Suppressor macrophage treated with lipopolysaccharide for 4 hours (primary cell): ENCODE measurements at places on chromosomes 16 and 17.

GRCh38 chr17:77846531-77847085 lies 111.9 kb upstream of the TNRC6C start:
- no peak for DNase-seq

DNA sequence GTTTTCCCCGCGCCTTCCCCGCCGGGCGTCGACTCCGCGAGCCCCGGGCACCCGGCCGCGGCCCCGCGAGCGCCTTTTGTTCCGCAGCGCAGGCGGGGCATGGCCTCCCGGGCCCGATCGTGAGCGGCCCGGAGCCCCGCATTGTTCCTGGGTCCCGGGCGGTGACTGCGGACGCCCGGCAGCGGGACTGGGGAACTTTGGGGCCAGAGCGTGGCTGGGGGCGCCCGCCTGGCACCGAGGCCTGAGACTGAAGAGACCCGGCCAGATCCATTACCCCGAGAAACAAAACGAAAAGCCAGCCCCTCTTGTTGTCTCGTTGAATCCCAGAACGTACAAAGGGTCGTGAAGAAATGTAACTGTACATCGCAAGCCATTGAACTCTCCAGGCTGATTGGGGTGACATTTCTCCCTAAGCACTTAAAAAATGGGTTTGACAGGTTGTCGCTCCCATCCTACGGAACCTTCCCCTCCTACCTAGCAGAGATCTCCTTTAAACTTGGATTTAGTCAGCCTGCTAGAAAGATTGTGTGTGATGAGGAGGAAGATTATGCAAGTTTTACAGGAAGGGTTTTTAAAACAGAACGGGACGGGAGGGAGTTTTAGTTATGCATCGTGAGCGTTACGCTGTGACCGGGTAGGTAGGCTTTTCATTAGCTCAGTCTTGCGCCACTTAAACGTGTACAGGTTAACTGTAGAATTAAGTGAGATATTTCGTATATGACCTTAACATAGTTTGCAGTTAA lies 825 bp downstream of the METTL9 start:
- peak; percentile 58 for DNase-seq

DNA sequence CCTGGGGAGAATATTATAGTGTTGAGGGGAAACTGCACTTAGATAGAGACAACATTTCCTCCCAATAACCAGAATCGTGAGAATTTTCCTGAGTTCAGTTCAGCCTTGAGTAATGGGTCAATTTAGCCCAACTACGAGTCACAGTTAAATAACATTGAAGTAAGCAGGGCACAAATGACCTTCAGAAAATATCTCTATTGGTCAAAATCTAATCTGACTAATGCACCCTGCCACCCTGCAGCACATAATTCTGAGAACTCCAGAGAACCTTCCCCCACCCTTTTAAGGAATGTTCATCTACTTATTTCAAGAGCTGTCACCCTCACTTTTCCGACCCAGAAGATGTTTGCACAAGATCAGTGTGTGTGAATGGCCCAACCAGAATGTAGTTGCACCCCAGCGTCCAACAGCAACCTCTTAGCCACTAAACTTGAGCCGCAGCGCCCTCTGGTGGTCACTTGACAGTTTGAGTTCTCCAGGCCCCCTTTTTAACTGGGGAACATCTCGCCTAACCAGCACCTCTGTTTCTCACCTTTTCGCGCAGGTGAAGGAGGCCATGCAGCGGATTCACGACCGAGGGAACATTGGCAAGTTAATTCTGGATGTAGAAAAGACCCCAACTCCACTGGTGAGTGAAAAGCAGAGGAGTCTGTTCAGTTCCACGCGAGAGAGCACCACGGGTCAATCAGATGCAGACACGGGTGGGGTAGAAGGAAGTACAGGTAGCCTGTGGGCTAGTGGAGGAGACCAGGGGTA lies 50.9 kb upstream of the CLEC3A start:
- peak; percentile 85 for DNase-seq

- no peak for DNase-seq
Observed at GRCh38 chr16:19853742-19854542, 30.7 kb downstream of the GPRC5B start.
